ENCODE measurements at places on chromosomes 5 and 9. TPM values are rescaled to one million over a fixed set of nuclear protein-coding genes. Genes with fewer than 3 reads are reported as not detected.

- DNase-seq, result no peak
Observed at GRCh38 chr5:21820527-21820926, 1032.6 kb downstream of the CDH12 start.

DNA sequence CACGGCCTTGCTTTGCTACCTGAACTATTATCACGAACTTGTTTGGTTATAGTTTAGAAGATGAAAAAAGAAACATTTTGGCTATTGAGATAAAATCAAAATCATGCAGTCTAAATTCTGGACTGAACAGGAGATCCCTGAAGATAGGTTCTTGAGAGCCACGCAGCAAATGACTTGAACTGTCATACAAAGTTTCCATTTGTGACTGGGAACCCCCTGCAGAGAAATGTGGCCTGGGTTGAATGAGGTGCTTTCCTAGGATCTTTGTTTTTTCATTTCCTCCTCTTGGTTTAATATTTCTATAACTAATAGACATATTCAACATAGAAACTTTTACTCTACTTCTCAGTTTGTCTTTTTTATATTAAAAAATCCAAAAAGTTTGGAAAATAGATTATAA lies 184.7 kb upstream of the TRPM3 start:
- DNase-seq, result no peak

Gene OTP
- total RNA-seq, result not detected

Gene COL5A1
- 87.1 TPM for total RNA-seq

Gene SPINK9
- total RNA-seq, result not detected

- no peak for DNase-seq
Observed at GRCh38 chr5:107640568-107640967, 30.2 kb downstream of the EFNA5 start.

Gene ADCY2
- total RNA-seq, result not detected

Gene CHSY3
- 2.1 TPM for total RNA-seq

Gene PHF24
- not detected for total RNA-seq

GRCh38 chr5:133957080-133957479 lies 11.3 kb downstream of the C5orf15 start:
- DNase-seq, result no peak

- no peak for DNase-seq
Observed at GRCh38 chr9:37715991-37716505, 37.6 kb upstream of the TRMT10B start.

DNA sequence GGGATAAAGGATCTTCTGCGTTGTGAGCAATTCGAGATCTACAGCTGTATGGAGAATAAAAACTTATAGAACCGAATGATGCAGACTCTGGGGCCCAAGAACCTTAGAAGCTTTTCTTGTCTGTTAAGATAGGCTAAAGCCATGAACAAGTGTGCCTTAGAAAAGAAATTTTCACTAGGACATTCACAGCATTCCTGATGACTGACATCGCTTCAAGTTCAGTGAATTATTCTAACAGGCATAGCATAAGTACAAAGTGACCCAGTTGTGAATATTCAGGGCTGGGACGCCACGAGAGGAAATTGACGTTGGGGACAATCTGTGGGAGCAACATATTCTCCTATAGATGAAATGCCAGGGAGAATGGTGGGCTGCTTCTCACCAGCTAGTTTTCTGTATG lies 32.0 kb upstream of the PANK3 start:
- no peak for DNase-seq

DNA sequence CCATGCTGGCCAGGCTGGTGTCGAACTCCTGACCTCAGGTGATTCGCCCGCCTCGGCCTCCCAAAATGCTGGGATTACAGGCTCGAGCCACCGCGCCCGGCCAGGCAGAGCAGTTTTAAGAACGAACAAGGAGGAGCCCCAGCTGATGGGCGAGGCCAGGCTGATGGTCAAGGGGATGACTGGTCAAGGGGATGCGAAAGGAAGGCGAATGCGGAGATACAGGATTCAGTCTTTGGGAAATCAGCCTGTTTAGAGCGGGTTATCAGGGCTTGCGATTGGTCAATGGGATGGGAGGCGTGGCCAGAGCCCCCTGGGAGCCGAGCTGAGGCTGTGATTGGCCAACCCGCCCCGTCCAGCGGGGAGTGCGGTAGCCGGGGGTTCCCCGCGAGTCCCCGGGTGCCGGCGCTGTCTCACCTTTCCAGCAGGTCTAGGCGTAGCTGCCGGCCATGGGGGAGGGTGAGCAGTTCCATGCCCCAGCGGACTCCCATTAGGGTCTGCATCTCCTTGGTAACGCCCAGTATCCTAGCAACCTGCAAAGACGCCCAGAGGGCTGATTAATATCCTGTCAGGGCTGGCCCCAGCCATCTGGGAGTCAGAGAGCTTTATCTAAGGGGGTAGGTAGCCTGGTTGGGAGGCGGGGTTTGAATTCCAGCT lies 7.5 kb upstream of the TOR2A start:
- DNase-seq, result no peak

- DNase-seq, result no peak
Observed at GRCh38 chr9:16625811-16626210, 244.7 kb downstream of the BNC2 start.

Data from pulmonary artery endothelial cell (primary cell).